ENCODE measurements at places on chromosomes 7 and 10. TPM values are rescaled to one million over a fixed set of nuclear protein-coding genes. Genes with fewer than 3 reads are reported as not detected.

- no peak for DNase-seq
Observed at GRCh38 chr10:80498078-80498832, 39.4 kb upstream of the SH2D4B start.

DNA sequence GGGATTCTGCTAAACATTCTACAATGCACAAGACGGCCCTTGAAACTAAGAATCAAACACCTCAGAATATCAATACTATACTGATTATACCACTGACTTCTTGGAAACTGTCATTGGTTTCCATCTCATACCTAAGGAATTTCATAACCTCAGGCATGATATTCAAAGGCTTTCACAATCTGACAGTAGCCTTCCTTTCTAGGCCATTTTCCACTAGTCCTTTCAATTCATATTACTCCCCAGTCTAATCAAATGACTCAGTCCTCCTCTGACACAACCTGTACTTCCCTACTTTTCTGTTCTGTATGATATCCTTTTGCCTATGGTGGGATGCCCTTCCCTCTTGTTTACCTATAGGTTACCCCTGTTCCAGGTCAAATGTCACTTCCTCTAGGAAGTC, 48.3 kb downstream of the CSTF2T start:
- DNase-seq = no peak

- DNase-seq = no peak
Observed at GRCh38 chr7:149060156-149060555, 30.4 kb downstream of the ZNF786 start.

The MMRN2 gene
- total RNA-seq = 25.3 TPM

The MBL2 gene
- not detected for total RNA-seq

- no peak for DNase-seq
Observed at GRCh38 chr7:90061077-90061476, 93.2 kb upstream of the STEAP1 start.

GRCh38 chr7:51045319-51046102, 262.8 kb upstream of the GRB10 start:
- DNase-seq = no peak

- DNase-seq = no peak
Observed at GRCh38 chr10:72466018-72466417, 111.3 kb upstream of the DNAJB12 start.

GRCh38 chr7:105639667-105640493, 58.6 kb upstream of the EFCAB10 start:
- no peak for DNase-seq

DNA sequence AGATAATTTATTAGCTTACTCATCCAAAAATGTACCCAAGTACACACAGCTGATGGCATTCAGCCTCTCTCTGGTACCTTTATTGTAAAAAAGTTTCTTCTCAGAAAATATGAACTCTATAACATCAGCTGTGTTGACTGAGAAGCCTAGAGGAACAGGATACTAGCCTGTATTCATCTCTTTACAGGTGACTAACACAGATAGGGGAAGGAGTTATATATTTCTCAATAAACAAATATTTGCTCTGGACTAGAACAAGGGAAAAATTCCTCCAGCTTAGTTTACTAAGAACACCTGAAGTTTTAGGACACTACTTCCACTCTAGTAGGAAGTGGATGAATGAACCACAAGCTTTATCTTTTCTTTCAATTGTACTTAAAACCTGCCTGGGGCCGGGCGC, 67.8 kb downstream of the ZNF248 start:
- DNase-seq = no peak

GRCh38 chr7:43078794-43079193, 33.7 kb upstream of the HECW1 start:
- no peak for DNase-seq

GRCh38 chr10:14397066-14397465, 66.3 kb upstream of the FRMD4A start:
- DNase-seq = no peak

DNA sequence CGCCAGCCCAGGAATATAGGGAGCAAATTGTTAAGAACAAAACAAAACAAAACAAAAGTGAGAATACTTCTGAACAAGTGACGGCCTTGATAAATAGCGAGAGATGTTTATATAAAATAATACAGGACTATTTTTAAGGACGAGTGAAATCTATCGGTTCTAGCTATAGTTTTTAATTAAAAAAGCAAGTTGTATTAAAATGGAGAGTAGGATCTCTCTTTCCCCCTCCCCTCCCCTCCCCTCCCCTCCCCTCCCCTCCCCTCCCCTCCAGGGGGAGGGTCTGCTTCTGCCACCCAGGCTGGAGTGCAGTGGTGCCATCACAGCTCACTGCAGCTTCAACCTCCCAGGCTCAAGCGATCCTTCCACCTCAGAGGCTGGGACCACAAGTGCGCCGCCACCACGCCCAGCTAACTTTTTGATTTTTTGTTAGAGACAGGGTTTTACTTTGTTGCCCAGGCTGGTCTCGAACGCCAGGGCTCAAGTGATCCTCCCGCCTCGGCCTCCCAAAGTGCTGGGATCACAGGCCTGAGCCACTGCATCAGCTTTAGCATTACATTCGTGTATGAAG, 440 bp upstream of the TCAF1 start:
- no peak for DNase-seq

The CALML3 gene
- total RNA-seq = not detected

The ZNF117 gene
- 48.6 TPM for total RNA-seq

- no peak for DNase-seq
Observed at GRCh38 chr7:97298561-97298960, 181.1 kb downstream of the SDHAF3 start.

The PAPOLB gene
- total RNA-seq = not detected

The PRKCQ gene
- 1.5 TPM for total RNA-seq

GRCh38 chr10:116329153-116329552, 4.9 kb downstream of the CCDC172 start:
- no peak for DNase-seq

DNA sequence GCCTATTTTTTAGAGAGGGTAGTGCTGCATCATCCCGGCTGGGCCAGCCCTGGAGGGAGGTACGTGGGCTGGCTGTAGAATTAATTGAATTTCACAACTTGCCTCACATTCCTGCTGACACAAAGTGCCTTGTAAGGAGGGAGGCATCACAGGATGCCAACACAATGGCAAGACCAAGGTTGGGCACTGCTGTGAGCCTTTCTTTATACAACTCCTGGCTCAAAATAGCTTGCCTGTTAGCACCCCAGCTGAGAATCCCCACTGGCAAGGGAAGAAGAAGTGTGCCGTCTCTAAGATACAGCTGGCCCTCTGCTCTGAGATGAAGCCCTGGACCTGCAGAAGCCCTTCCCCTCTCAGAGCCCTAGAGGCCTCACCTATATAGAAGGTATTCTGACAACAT, 873.9 kb downstream of the GRID1 start:
- DNase-seq = no peak

The LAMB1 gene
- total RNA-seq = 110 TPM

The NAT16 gene
- total RNA-seq = not detected

DNA sequence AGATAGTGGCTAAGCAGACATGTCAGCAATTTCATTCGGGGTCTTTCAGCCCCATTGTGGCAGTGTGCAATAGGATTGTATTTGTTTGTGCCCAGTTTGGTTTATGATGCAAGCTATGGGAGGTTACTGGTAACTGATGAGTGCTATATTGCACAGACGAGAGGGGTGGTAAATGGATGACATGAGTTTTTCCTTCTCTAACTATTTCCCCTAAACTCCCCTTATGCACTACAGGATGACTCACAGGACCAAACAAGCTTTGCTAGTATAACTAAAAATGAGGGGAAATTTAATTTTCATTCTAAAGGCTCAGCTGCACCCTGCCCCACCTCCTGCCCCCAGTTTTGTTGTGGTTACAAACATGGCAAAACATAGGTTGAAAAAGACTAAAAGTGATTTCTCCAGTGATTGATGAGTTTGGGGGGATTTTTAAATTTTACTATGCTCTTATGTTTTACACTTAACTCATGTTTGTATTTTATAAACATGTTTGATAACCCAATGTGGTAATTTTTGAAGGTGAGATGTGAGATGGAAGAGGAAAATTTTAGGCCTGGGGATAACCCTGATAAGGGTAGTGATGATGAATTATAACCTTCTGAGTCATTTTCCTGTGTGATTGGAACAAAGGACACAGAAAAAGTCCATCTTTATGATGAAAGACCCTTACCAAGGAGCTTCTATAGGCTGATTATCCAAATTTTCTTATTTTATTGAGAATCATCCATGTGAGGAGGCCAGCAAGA, 60.8 kb upstream of the NAMPT start:
- no peak for DNase-seq

DNA sequence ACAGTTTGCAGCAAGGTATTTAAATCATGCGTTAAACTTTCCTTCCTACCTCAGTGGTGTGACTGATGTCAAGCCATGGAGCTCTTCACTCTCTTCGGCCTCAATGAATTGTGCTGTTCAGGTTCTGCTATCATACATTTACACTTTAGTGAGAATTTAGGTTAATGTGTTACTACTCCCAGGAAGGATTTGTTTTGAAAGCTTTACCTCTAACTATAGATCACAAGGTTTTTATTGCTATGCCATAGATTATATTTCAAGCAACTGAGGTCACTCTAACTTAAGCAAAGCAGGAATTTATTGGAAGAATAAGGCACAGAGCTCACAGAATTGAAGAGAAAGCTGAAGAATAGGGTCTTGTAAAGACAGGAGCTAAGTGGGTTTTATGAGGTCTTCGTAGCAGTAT, 11.0 kb upstream of the ADD3 start:
- DNase-seq = no peak

- no peak for DNase-seq
Observed at GRCh38 chr10:43959364-43960134, 310.9 kb upstream of the ZNF32 start.

- no peak for DNase-seq
Observed at GRCh38 chr10:70563230-70563629, 39.3 kb downstream of the PRF1 start.

- no peak for DNase-seq
Observed at GRCh38 chr10:4654496-4654895, 171.5 kb upstream of the AKR1E2 start.

- DNase-seq = no peak
Observed at GRCh38 chr10:6185039-6185716, 17.6 kb upstream of the PFKFB3 start.

DNA sequence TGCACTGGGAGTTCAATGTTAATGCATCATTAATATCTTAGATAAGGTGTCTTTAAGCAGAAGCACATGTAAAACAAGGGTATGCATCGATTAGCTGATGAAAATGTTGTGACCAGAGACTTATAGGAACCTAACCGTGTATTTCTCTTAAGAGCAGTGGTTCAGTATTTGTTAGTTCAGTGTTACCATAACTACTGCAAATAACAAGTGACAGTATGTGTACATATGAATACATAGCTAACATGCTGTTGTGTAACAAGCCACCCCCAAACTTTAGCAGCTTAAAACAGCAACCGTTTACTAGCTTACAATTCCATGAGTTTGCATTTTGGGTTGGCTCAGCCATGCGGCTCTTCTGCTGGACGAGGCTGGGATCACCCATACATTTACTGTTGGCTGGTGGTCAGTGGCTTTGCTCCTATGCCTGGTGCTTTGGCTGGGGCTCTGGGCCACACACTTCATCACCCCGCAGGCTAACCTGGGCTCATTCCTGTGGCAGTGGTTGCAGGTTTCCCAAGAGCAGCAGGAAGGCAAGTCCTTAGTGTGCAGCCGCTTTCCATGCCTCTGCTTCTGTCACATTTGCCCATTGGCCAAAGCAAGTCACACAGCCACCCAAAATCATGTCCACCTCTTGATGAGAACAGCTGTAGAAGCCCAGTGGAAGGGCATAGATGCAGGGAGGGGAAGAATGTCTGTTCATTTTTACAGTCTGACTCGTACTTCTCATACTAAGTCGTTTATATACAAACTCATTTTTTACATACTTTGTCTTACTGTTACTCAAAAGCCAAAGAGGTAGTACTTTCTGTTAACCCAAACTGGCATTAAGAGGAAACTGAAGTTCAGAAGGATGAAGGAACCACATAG, 103.3 kb upstream of the GATA3 start:
- no peak for DNase-seq

The BMPER gene
- total RNA-seq = 1.00 TPM

The GBX1 gene
- total RNA-seq = not detected

The NYAP1 gene
- total RNA-seq = 1.4 TPM

Data from transverse colon (tissue), 4 donors.